ENCODE measurements at places on chromosomes 1 and 21.

- no peak for DNase-seq
These were observed 5.8 kb downstream of the TTC13 start for GRCh38 chr1:230972855-230973271.

DNA sequence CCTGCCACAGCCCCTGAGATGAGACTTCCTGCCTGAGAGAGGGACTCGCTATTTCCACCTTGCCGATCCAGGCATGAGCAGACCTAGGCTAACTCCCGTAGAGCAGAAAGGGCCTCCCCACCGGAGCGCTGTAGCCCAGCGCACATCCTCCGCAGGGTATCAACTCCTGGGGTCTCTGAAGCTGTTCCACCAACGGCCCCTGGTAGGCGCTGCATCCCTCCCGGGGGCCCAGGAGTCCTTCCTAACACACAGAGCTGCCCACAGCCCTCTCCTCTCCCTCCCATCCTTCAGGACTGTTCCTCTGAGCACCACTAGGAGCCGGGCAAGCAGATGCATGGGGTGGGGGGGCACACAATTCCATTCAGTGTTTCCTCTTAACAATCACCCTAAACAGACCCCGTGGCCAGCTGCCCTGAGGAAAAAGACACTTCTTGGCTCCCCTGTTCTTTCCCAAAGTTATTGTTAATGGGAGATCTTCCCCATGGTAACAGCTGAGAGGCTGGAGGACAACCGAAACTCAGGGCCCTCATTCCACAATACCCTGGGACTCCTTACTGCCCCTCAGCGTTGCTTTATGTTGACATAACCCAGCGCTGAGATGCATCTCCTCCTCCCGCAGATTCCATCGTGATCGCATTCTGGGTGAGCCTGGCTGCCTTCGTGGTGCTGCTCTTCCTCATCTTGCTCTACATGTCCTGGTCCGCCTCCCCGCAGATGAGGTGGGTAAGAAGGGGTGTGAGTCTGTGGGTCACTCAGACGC, 7.5 kb downstream of the MRAP start:
- DNase-seq = no peak

- no peak for DNase-seq
These were observed 322.4 kb downstream of the SETD4 start for GRCh38 chr21:35737899-35738346.

DNA sequence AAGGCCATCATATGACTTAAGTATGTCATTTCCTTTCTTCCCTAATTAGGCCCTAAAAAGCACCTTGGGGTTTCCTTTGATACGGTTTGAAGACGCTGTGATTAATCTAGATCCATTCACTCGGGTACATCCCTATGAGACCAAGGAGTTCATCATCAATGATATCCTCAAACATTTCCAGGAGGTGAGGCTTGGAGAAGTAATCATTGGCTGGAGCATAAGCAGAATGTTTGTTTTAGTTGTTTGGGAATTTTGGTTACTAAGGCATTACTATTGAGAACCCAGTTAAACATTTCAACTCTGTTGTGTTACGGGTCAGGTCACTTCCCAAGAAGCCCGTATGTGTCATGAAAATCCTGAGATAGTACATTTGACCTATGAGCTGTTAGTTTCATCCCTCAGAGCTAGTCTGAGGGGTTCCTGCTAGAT, 185.2 kb downstream of the VPS13D start:
- no peak for DNase-seq

All from stimulated activated CD4-positive, alpha-beta T cell treated with anti-CD3 and anti-CD28 coated beads, Interleukin-1b, Interleukin-23, amount 100 ng/mL, for 1 hour (primary cell).